ENCODE measurements at places on chromosomes 3 and 15.

DNA sequence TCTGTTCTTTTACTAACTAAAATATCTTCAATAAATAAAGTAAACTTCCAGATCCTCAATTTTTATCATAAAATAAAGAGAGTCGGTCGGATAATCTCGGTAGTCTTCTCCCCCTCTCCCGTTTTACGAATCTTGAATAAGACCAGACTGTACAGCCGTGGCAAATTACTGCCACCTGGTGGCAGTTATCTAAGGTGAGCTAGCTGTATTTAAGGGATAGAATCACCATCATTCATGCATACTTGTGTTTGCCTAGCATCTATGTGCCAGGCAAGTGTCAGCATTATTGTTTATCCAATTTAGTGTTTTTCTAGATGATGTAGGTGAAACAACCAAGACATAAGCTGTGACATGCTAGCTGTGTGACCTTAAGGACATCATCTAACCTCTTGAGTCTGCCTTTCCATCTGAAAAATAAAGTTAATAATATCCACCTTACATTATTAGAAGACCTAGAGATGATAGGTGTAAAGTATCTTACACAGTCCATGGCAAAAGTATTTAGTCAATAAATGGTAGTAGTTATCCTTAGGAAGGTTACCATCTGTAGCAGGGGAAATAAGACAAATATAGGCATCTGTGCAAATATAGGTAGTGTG is 21.3 kb downstream of the DUT start:
- peak; percentile 81 for DNase-seq

- no peak for DNase-seq
These were observed 32.3 kb upstream of the APH1B start for GRCh38 chr15:63244976-63245645.

DNA sequence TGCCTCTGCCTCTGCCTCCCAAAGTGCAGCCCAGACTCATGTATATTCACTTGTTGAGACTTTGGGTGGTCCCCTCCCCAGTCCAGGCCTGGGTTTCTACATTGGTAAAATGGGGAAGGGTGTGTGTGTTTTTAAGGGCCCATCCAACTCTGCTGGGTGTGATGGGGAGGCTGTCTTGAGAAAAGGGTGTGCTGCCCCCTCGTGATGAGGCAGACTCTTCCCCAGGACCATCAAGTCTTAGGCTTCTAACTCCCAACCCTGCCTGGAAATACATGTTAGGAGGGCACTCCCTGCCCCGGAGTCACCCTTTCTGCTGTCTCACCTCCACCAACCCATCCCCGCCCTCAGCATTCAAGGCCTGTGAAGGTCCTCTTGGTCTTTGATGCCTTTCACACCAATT is 4.4 kb upstream of the PTPN23 start:
- DNase-seq, result no peak

GRCh38 chr3:120678984-120679383 is 3.1 kb downstream of the HGD start:
- DNase-seq, result no peak

DNA sequence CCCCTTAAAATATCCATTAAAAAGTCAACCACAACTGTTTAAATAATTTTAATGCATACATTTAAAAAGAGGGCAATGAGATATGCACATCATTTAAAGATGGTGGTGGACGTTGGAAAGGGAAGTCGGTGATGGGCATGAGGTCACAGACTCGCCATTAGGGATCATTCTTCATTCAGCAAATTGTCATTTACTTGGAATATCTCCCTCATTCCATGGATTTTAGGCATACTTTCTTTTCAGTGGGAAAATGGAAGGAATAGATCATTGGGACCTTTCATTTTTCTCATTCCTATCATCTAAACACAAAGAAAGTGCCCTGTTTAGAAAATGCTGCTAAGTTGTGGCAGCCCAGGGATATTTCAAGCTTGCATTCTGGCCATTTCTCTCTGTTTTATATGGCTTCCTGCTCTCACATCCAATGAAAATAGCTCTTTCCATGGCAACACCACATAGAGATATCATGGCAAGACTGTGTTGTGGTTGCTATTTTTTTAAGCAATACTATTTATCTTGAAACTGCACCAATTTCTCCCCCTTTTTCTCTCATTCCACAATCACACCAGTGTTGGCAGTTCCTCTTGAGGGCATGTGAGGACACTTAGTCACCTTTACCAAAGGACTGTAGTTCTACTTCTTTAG is 40.7 kb upstream of the LMCD1 start:
- no peak for DNase-seq

- DNase-seq, result peak; percentile 19
These were observed at the start of gene IL17RD for GRCh38 chr3:57164657-57165573. Gene IL17RD (minus strand): TSS chr3:57165353. CDS start chr3:57165286, 67 bp downstream.

Data from NCI-H526 (cell line).